Smooth muscle cell of the coronary artery (primary cell): ENCODE measurements at places on chromosomes 12 and 14. TPM values are rescaled to one million over a fixed set of nuclear protein-coding genes. Genes with fewer than 3 reads are reported as not detected.

Gene PZP
- not detected in 2 replicates for total RNA-seq

Gene LALBA
- total RNA-seq: not detected in 2 replicates

Gene SMCO2
- total RNA-seq: 0.08 TPM in 1 of 2 replicates, not detected in the other

Gene RIMBP2
- total RNA-seq: not detected in 2 replicates

Gene TCL1B
- not detected in 2 replicates for total RNA-seq

Gene AMN
- total RNA-seq: 0.23 TPM in 1 of 2 replicates, not detected in the other

Gene CCDC196
- not detected in 2 replicates for total RNA-seq

Gene MYO1A
- total RNA-seq: 0.12 and 0.30 TPM in 2 replicates

Gene ACAD10
- 9.9 and 10.1 TPM in 2 replicates for total RNA-seq

Gene NPFF
- total RNA-seq: not detected in 2 replicates

Gene TAS2R19
- 4.1 and 4.3 TPM in 2 replicates for total RNA-seq

Gene KRT74
- total RNA-seq: not detected in 2 replicates

Gene PCED1B
- total RNA-seq: 0.12 and 1.2 TPM in 2 replicates

Gene SLC10A1
- total RNA-seq: not detected in 2 replicates

Gene DCN
- total RNA-seq: 204 and 961 TPM in 2 replicates

Gene TBPL2
- not detected in 2 replicates for total RNA-seq

Gene BHLHE41
- 0.70 and 3.2 TPM in 2 replicates for total RNA-seq

Gene C12orf50
- 0.12 TPM in 1 of 2 replicates, not detected in the other for total RNA-seq

Gene ZFYVE26
- 9.4 and 13.5 TPM in 2 replicates for total RNA-seq

Gene PKP2
- total RNA-seq: 0.35 and 2.3 TPM in 2 replicates

Gene LRP1-AS
- not detected in 2 replicates for total RNA-seq

Gene CMKLR1
- total RNA-seq: 0.08 and 1.3 TPM in 2 replicates

Gene DBX2
- total RNA-seq: not detected in 2 replicates

Gene CLEC14A
- total RNA-seq: 0.15 and 0.47 TPM in 2 replicates

Gene PTPN21
- 6.8 and 8.0 TPM in 2 replicates for total RNA-seq

Gene ACACB
- total RNA-seq: 1.2 and 12.1 TPM in 2 replicates

Gene STAC3
- total RNA-seq: 0.08 and 0.23 TPM in 2 replicates

Gene RNASE2
- not detected in 2 replicates for total RNA-seq

Gene PRICKLE1
- total RNA-seq: 11.5 and 12.0 TPM in 2 replicates

Gene RASAL1
- not detected in 2 replicates for total RNA-seq

Gene TCL1A
- total RNA-seq: not detected in 2 replicates

Gene C12orf42
- not detected in 2 replicates for total RNA-seq

Gene LTB4R2
- 1.2 and 2.3 TPM in 2 replicates for total RNA-seq

Gene PLEKHG7
- not detected in 2 replicates for total RNA-seq

Gene ARID2
- 7.5 and 13.5 TPM in 2 replicates for total RNA-seq

Gene ASCL1
- not detected in 2 replicates for total RNA-seq

Gene CPNE6
- not detected in 2 replicates for total RNA-seq

Gene INF2
- total RNA-seq: 26.3 and 30.9 TPM in 2 replicates

Gene RABGGTA
- 16.8 and 22.3 TPM in 2 replicates for total RNA-seq

Gene ALDH1L2
- 20.4 and 40.1 TPM in 2 replicates for total RNA-seq

Gene CYP46A1
- total RNA-seq: 0.08 and 0.59 TPM in 2 replicates

Gene DLK1
- total RNA-seq: 0.23 TPM in 1 of 2 replicates, not detected in the other

Gene BEST3
- total RNA-seq: 0.08 TPM in 1 of 2 replicates, not detected in the other

Gene VDR
- 4.2 and 15.8 TPM in 2 replicates for total RNA-seq

Gene NCAPD2
- total RNA-seq: 15.0 and 30.4 TPM in 2 replicates

Gene LHX5
- total RNA-seq: not detected in 2 replicates

Gene MAP1LC3B2
- total RNA-seq: 0.15 TPM in 1 of 2 replicates, not detected in the other

Gene RDH16
- under 0.01 and 0.08 TPM in 2 replicates for total RNA-seq
